ENCODE measurements at places on chromosomes 7 and 10.

GRCh38 chr10:59852670-59853069, 53.7 kb downstream of the CCDC6 start:
- no peak for DNase-seq

GRCh38 chr7:95715274-95715673, 57.1 kb upstream of the DYNC1I1 start:
- no peak for DNase-seq

DNA sequence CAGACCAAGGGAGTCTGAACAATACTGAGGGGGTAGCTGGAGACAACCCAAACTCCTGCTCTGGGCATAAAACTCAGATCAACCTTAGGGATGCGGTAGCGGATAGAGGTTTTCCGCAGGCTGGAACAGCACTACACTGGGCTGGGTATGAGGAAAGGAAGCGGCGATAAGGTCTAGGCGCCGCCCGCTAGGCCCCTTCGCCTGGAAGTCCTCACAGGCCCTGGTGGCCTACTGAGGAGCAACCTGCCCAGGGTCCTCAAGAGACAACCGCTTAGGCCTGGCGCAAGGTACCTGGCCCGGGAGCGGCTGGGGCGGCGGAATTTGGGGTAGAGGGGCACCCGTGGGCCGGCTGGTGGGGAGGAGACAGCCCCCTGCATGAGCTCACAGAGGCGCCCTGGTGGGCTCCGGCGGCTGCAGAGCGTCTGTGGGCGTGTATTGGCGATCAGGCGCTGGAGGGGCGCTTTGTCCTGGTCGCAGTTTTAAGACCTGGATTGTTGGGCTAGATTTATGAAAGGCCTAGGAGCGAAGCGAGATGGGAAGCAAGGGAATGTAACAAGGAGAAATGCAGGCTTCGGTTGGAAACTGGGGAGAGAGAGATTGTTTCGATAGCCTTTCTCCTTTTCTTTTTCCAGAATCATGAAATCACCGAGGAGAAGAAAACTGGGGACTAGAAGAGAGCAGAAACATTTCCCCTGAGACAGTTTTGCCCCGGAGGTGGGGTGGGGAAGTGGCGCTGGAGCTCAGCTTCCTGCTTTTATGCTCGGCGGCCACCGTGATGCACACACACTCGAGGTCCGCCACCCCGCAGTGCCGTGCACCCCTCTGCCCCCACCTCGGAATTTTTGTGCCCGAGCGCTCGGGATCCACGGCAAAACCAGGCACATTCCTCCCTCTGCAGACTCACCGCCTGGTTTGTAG, 2.4 kb upstream of the NKX2-3 start:
- no peak for DNase-seq

DNA sequence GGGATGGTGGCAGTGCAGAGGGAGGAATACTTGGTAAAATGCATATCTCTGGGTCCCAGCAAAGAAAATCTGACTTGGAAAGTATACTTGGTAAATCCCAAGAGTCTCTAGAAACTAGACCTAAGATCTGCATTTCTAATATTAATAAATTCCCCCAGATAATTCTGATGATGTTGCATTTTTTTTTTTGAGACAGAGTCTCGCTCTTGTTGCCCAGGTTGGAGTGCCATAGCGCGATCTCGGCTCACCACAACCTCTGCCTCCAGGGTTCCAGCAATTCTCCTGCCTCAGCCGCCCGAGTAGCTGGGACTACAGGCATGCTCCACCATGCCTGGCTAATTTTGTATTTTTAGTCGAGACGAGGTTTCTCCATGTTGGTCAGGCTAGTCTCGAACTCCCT, 97.9 kb upstream of the ANK3 start:
- no peak for DNase-seq

GRCh38 chr10:119203006-119203405, 4.4 kb upstream of the GRK5 start:
- DNase-seq = no peak

GRCh38 chr7:79298145-79298760, 155.2 kb downstream of the MAGI2 start:
- DNase-seq = no peak

- no peak for DNase-seq
Measured at GRCh38 chr7:80611779-80612178, 26.7 kb upstream of the CD36 start.

GRCh38 chr7:19106241-19107080, 11.0 kb downstream of the TWIST1 start:
- no peak for DNase-seq

DNA sequence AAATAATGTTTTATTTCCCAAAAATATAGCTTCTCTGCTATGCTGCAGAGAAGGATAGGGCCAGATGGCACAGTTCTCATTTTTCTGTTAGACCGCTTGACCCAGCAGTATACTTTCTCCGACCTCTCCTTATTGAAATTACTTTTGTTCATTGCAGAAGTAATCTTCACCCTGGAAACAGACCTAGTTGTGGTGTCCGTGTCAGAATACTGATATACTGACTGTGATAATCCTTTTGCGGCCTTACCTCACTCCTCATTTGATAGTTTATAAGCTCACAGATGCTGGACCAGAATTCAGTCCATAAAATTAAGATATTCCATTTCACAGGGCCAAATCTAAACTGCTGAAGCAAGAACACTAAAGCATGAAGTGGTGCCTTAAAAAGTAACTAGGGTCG, 260.6 kb upstream of the DKK1 start:
- no peak for DNase-seq

GRCh38 chr10:125082881-125083575, 77.3 kb downstream of the CTBP2 start:
- no peak for DNase-seq

DNA sequence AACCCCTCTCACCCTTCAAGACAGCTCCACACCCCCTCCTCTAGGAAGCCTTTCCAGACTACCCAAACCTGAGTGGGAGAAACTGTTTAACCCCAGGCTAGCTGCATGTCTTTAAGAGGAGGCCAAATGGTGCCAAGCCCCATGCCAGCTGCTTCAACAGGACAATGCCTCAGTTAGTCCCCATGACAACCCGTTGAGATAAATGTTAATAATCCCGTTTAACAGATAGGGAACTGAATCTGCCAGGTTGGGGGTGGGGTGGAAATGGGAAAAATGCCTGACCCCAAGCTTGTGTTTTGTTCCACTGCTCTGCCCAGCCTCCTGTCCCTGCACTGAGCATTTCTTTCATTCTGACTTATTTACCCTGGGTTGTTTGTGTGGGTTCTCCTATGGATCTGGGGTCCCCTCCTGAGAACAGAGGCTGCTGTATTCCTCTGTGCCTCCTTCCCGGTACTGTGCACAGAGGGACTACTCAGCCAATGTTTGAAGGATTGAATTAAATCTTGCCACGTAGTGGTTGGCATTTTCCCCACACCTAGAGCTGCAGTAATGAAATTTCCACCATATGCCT, 452.6 kb upstream of the ZMIZ1 start:
- DNase-seq = no peak

GRCh38 chr7:151978616-151979015, 22.4 kb downstream of the GALNTL5 start:
- DNase-seq = no peak

GRCh38 chr10:102503264-102504178, at the start of gene SUFU:
Gene SUFU (plus strand): TSS chr10:102503972. CDS start chr10:102504153, 181 bp downstream.
- peak; percentile 90 for DNase-seq

- DNase-seq = no peak
Measured at GRCh38 chr7:102469972-102470825, 5.4 kb downstream of the LRWD1 start.

GRCh38 chr7:93039786-93040185, 78.0 kb downstream of the SAMD9 start:
- DNase-seq = no peak

- DNase-seq = no peak
Measured at GRCh38 chr10:8696746-8697145, 642.3 kb downstream of the GATA3 start.

DNA sequence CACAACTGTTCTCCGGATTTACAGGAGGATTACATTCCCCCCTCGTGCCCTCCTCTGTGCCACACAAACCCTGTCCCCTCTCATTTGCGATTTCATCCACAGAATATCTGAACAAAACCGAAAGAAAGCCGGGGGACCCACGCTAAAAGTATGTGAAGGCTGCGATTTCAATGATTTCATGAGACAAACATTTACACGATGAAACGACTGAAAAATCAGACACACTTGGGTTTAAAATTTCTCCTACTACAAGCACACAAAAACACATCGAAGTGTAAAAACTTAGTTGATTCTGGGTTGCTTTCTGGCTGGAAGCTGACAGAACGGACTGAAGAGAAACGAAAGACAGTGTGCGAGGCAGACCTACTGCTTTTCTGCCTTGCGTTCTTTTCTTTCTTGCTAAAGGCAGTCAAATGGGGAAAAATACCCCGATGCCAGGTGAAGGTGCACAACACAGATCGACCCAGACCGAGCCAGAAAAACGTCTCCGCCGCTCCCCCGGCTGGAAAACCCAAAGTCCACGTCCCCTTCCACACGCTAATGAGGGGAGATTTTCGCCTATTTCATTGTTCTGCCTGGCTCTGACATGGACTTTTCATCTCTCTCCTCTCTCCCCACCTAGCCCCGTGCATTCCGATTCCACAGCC, 1.2 kb downstream of the HIPK2 start:
- DNase-seq = no peak

GRCh38 chr10:86451604-86451960, 70.0 kb downstream of the WAPL start:
- DNase-seq = no peak

DNA sequence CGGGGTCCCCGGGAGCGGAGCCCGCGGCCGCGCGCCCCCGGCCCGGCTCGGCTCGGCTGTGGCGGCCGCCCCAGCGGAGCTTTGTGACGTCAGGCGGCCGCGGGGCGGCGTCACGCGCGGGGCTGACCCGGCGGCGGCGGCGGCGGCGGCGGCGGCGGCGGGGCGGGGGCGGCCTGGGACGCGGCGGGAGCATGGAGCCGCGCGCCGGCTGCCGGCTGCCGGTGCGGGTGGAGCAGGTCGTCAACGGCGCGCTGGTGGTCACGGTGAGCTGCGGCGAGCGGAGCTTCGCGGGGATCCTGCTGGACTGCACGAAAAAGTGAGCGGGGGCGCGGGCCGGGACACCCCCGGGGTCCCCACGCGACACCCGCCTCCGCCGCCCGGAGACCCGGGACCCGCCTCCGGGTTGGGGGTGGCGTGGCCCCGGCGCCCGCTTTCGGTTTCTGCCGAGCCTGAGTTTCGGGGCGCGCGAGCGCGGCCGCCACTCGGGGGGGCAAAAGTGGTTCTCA, at the start of gene PWWP2B:
PWWP2B (plus strand) TSS at position 165 of the 506 bp plus-strand sequence; CDS start at position 192, 27 bp downstream.
- no peak for DNase-seq

DNA sequence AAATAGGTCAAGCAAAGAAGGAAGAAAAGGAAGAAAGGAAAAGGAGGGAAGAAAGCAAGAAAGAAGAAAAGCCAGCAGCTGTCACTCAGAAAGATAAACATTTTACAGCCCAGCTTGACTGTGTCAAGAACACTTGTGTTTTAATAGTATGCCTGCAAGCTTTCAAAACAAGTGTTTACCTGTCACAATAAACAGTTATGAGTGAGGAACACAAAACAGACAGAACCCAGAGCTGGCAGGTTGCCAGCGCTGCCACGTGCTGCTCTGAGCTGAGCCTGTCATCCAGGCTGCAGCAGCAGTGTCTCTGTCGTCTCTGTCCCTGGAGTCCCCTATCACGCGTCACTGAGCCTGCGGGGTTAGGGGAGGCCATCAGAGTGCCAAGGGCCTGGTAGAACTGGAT, 827.6 kb upstream of the AUTS2 start:
- no peak for DNase-seq

DNA sequence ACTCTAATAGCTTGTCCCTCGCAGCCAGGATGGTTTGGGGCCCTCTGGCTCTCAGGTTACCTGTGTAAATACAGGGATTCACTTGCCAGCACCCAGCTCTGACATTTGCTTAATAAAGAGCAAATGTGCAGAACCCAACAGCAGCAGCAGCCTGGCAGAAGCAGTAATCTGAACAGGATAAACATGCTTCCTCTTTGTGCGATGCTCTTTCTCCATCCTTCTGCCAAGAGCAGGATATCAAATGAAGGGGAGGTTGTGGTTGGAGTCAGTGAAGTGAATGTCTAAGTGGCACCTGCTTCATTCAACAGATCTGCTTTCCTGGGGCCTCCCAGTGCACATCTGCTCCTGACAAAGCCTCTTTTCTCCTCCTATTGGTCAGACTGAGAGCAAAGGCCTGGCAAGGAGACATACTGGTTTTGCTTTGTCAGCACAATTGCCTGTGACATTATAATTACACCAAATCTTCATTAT, 130.3 kb downstream of the NRF1 start:
- DNase-seq = no peak

- DNase-seq = no peak
Measured at GRCh38 chr7:69635555-69636185, 37.4 kb downstream of the AUTS2 start.

DNA sequence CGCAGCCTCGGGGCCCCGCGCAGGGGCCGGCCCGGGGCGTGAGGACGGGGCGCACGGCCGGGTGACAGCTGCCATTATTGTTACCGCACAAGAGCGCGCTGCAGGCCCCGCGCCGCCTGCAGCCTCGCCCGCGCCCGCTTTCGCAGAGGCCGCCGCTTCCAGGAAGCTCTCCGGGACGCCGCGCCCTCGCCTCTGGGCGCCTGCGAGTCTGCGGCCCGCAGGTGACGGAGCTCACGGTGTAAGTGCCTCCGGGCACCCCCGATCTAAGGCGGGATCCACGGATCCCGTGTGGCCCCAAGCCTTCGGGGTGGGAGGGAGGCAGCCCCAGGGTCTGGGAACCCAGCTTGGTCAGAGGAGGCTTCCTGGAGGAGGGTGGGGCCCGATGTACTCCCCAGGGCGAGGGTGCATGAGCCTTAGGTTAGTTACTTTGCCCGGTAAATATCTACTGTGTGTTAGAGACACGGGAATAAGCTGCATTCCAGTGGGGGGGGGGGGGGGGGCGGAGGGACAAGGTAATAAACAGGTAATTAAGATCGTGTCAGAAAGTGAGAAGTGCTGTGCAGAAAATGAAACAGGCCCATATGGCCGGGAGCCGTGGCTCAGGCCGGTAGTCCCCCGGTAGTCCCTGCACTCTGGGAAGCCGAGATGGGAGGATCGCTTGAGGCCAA, 638 bp downstream of the IQCE start:
- DNase-seq = no peak

DNA sequence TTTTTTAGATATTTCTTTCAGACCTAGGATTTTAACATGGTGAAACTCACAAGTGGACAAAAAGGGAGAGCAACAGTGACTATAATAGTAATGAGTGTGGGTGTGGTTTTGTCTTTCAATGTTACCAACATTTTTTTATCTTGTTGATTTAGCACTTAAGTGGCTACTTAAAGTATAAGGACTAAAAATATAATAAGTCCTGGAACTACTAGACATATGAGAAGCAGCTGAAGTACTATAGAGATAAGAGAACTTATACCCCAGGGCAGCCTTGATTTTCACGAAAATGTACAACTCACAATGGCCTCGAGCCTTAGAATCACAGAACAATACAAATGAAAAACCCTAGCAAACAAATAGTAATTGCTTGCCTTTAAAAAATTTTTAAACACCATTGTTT, 1151.8 kb downstream of the TYW1 start:
- DNase-seq = no peak

DNA sequence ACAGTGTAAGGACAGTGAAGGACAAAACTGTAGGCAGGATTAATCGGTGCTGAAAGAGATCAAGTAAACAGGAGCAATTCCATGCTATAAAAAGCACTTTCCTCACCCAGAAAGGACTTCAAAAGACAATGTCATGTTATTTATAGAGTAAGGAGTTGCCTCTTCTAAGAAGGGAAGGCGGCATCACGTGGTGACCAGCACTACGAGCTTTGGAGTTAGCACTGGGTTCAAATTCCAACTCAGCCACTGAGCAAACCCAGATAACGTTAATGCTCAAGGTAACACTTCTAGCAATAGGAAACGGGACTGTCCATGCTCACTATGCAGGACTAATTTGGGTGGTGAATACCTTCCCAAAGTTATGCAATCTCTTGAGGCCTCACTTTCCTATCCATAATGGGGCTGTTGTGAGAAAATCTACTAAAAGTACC, 715 bp upstream of the PANK1 start:
- DNase-seq = no peak

GRCh38 chr10:92305133-92306072, 14.4 kb downstream of the MARCHF5 start:
- DNase-seq = no peak

All from HS-27A (cell line).